ENCODE measurements at places on chromosomes 5 and 9. TPM values are rescaled to one million over a fixed set of nuclear protein-coding genes. Genes with fewer than 3 reads are reported as not detected.

GRCh38 chr9:83526901-83527300 lies 11.3 kb downstream of the FRMD3 start:
- peak; percentile 69 for DNase-seq

GRCh38 chr9:109652112-109652511 lies 127.9 kb upstream of the PALM2AKAP2 start:
- DNase-seq = no peak

Gene ADAMTS2
- not detected for total RNA-seq

GRCh38 chr5:80744149-80744548 lies 89.4 kb upstream of the DHFR start:
- DNase-seq = no peak

Data from SK-MEL-5 (cell line).